ENCODE measurements at places on chromosomes 11 and 22.

GRCh38 chr22:25757686-25758085 lies 15.7 kb downstream of the MYO18B start:
- no peak for DNase-seq

GRCh38 chr11:36361901-36362391 lies 65.9 kb downstream of the PRR5L start:
- DNase-seq: no peak

DNA sequence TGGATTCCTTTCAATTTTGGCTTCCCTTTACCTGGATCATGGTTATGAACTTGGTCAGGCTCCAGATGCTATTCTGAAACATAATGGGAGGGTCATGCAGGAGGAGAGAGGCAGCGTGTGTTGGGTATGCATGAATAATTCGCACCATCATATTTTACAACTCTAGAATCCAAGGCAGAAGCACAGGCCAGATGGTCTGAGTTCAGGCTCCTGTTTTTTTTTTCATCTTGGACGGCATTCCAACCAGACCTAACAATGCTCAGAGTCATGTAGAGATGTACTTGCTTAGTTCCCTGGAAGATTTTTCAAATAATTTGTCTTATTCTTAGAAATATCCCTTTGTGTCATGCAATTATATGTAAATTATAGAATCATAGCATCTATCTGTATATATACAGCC lies 393.5 kb downstream of the JRKL start:
- no peak for DNase-seq

GRCh38 chr11:120302001-120302805 lies 22.9 kb upstream of the TLCD5 start:
- DNase-seq: no peak

GRCh38 chr11:114061048-114061680 lies 1.7 kb downstream of the ZBTB16 start:
- no peak for DNase-seq

GRCh38 chr11:1752907-1753228 lies 2.5 kb upstream of the IFITM10 start:
- no peak for DNase-seq

GRCh38 chr11:113189909-113190667 lies 124.3 kb upstream of the TTC12 start:
- no peak for DNase-seq

GRCh38 chr11:70805971-70806370 lies 407.6 kb downstream of the CTTN start:
- DNase-seq: no peak

DNA sequence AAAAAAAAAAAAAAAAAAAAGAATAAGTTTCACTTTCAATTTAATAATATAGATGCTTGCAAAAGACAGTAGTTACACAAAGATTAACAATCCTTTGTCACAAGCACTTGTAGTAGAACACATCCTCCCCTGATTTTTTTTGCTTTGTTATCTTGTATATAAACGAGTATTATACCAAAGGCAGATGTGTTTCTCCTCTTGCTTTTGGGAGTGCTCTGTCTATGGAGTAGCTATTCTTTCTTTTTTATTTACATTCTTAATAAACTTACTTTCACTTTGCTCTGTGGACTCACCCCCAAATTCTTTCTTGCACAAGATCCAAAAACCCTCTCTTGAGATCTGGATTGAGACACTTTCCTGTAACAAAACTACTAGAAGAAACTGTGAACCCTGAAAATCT lies 3.4 kb upstream of the MRPL16 start:
- DNase-seq: no peak

DNA sequence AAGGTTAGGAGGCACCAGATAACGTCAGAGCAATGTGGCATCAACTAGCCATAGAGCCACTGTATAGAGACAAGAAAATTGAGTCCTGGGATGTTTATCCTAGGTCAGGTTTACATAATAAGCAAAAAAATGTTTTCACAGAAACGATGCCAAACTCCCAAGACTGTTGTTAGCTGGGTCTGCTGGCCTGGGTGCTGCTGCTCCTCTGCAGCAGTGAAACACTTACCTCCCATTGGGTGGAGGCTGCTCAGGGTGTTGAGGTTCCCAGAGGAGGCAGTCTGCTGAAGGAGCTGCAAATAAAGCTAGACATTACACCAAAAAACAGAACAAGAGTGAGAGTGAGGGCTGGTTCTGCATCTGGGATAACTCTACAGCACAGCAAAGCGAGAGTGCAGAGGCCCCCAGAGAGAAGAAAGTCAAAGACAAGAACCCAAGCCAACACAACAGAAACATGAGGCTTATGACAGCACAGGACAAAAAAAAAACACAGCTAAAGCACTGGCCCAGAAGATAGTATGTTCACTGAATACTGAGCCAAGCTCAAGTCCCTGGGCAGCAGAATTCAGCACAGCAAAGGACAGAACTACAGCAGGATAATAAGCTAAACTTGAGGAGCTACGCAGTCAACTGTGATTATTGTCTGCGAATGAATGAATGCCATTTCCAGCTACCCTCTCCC lies 29.9 kb upstream of the RAPSN start:
- no peak for DNase-seq

GRCh38 chr11:62394825-62395538 lies 23.9 kb upstream of the SCGB1A1 start:
- DNase-seq: peak; percentile 63

- peak; percentile 82 for DNase-seq
Measured at GRCh38 chr11:63762654-63763495, 5.7 kb downstream of the ZFTA start.

DNA sequence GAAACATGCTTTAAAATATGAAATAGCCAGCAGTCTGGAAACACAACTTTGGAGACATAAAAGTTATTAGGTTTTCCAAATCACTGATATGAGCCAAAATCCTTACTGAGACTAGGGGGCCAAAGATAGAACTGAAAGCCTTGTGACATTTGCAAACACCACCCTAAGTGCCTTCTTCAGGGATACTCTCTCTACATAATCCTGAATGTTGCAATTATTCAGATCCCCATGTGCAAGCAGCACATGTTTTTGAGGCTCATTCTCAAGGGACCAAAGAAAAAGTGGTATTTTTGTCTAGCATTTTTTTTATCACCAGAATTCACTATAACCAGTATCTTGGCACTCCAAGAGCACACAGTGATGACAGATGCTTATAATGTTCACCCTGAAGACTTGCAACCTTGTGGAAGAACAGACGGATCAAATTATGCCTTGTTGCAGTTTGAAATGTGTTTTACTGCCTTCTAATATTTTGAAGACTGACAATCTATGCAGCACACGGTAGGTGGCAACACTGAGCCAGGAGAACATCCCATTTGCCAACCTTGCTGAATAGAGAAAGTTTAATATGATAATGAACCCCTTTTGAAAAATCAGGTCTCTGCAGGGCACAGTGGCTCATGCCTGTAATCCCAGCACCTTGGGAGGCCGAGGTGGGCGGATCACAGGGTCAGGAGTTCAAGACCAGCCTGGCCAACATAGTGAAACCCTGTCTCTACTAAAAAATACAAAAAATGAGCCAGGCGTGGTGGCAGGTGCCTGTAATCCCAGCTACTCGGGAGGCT lies 78.5 kb downstream of the PLEKHA7 start:
- DNase-seq: peak; percentile 21
